Right ventricle myocardium inferior (tissue), 1 donor: ENCODE measurements at places on chromosomes 13 and 19. TPM values are rescaled to one million over a fixed set of nuclear protein-coding genes. Genes with fewer than 3 reads are reported as not detected.

The FGF22 gene
- total RNA-seq: not detected

The ZNF581 gene
- 7.4 TPM for total RNA-seq

The ZNF835 gene
- total RNA-seq: 7.3 TPM

The FUT2 gene
- not detected for total RNA-seq

The F2RL3 gene
- 0.27 TPM for total RNA-seq

The ZNF439 gene
- 3.4 TPM for total RNA-seq

The BCKDHA gene
- total RNA-seq: 44.9 TPM

The CPB2 gene
- total RNA-seq: not detected

The BRME1 gene
- 0.76 TPM for total RNA-seq

The MAG gene
- total RNA-seq: not detected

The SLC10A2 gene
- not detected for total RNA-seq

The TPP2 gene
- 29.9 TPM for total RNA-seq

The MCOLN1 gene
- total RNA-seq: 19.5 TPM

The FXYD5 gene
- total RNA-seq: 23.5 TPM

The FGF14 gene
- total RNA-seq: 3.6 TPM

The KLK2 gene
- not detected for total RNA-seq

The GAPDHS gene
- not detected for total RNA-seq

The ATXN8OS gene
- total RNA-seq: not detected

The WDR87 gene
- total RNA-seq: not detected

The OR7C1 gene
- total RNA-seq: not detected

The CEACAM4 gene
- 0.32 TPM for total RNA-seq

The CYP4F12 gene
- 5.8 TPM for total RNA-seq

The LILRA6 gene
- total RNA-seq: 2.7 TPM

The FCAR gene
- total RNA-seq: 0.27 TPM

The PRKACA gene
- total RNA-seq: 494 TPM

The PLPPR2 gene
- total RNA-seq: 17.7 TPM

The RASAL3 gene
- total RNA-seq: 2.3 TPM

The CLEC17A gene
- not detected for total RNA-seq

The PTGER1 gene
- total RNA-seq: not detected

The CEACAM19 gene
- 2.8 TPM for total RNA-seq

The ZNF440 gene
- 4.4 TPM for total RNA-seq

The PBX4 gene
- total RNA-seq: not detected

The LGALS14 gene
- total RNA-seq: not detected

The ALOX5AP gene
- 13.6 TPM for total RNA-seq

The ZNF284 gene
- 1.7 TPM for total RNA-seq

The FSD1 gene
- total RNA-seq: not detected

The CLEC11A gene
- total RNA-seq: 4.0 TPM

The ZNF491 gene
- 2.8 TPM for total RNA-seq

The HIF3A gene
- total RNA-seq: 73.8 TPM

The SYT3 gene
- 0.27 TPM for total RNA-seq

The CGB3 gene
- not detected for total RNA-seq

The SIGLEC14 gene
- 1.2 TPM for total RNA-seq

The SPTBN4 gene
- total RNA-seq: 5.1 TPM

The PDX1 gene
- total RNA-seq: not detected

The RASIP1 gene
- 15.3 TPM for total RNA-seq
